ENCODE measurements at places on chromosomes 6 and 20.

- DNase-seq = no peak
These were observed 206.5 kb downstream of the JARID2 start for GRCh38 chr6:15452182-15452941.

- DNase-seq = no peak
These were observed 26.5 kb downstream of the PANK2 start for GRCh38 chr20:3915691-3916090.

DNA sequence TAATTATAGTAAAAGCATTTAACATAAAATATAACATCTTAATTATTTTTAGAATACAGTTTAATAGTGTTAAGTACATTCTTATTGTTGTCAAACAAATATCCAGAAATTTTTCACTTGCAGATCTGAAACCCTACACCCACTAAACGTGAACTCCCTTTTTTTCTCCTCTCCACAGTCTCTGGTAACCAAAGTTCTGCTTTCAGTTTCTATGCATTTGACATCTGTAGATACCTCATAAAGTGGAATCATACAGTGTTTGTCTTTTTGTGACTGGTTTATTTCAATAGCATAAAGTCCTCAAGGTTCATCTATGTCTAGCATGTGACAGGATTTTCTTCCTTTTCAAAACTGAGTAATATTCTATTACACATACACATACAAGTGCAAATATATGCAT lies 286.3 kb downstream of the BTBD3 start:
- DNase-seq = no peak

GRCh38 chr20:34017610-34018009 lies 23.9 kb downstream of the RALY start:
- no peak for DNase-seq

DNA sequence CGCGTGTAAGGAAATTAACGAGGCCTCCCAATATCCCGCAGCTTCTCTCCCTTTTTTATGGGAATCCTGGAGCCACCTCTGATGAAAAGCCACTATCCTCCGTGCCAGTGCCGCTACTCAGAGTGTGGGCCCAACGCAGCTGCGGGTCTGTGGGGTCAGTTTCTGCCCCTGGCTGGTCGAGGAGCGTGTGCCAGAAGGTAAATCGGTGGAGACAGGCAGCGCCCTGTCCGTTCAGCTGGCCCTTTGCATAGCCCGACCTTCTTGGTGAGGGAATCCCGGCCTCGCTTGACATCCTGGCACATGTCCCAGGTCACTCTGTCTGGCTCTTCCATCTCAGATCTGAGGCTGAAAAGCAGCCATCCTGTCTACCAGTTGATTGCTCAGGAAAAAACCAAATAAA lies 4.6 kb downstream of the THBS2 start:
- no peak for DNase-seq

DNA sequence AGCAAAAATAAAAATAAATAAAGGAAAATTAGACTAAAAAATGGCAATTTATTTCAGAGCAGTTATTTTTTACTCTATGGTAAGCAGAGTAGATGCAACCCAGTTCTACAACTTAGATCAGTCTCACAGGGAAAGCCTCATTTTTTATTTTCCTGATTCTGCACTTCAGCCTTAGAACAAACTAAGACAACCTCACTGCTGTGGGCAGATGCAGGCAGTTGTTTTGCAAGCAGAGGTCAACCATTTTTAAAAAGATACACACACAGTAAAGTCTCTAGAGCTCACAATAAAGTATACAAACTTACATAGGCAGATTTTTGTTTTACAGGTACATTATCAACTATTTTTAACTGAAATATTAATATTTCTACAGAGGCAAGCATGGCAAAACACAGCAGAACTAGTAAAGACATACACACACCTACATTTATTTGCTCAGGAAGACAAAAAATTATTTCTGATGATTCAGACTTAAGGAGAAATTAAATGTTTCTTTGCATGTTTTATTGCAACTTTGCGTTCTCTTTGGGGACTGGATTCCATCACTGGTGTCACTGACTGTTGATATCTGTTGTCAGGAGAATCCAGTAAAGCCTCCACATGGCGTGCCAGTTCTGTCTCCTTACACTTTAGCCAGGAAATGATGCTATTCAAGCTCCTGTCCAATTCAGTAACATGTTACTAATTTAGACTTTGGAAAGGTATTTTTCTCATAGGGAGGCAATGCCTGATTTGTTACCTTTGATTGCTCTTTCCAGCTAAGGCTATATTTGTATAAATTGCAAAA lies 102.7 kb downstream of the TRDN start:
- no peak for DNase-seq

DNA sequence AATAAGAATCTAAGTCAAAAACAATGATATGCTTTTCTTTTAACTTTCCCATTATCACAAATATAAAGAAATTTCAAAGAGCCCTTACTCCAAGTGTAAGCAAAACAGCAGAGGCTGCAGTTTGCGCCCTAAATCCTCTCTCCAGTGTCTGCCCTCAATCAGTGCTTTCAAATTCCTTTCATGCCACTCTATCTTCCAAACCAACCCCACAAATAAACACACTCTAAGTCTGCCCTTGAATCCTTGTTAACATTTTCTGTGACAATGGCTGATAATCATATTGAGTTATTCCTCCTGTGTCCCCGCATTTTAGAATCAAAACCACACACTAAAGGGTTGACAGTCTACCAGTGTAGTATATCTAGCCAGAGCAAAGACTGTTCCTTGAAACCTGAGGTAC lies 317.9 kb upstream of the MARCKS start:
- no peak for DNase-seq

GRCh38 chr6:148203970-148204369 lies 138.7 kb upstream of the SASH1 start:
- peak; percentile 12 for DNase-seq

DNA sequence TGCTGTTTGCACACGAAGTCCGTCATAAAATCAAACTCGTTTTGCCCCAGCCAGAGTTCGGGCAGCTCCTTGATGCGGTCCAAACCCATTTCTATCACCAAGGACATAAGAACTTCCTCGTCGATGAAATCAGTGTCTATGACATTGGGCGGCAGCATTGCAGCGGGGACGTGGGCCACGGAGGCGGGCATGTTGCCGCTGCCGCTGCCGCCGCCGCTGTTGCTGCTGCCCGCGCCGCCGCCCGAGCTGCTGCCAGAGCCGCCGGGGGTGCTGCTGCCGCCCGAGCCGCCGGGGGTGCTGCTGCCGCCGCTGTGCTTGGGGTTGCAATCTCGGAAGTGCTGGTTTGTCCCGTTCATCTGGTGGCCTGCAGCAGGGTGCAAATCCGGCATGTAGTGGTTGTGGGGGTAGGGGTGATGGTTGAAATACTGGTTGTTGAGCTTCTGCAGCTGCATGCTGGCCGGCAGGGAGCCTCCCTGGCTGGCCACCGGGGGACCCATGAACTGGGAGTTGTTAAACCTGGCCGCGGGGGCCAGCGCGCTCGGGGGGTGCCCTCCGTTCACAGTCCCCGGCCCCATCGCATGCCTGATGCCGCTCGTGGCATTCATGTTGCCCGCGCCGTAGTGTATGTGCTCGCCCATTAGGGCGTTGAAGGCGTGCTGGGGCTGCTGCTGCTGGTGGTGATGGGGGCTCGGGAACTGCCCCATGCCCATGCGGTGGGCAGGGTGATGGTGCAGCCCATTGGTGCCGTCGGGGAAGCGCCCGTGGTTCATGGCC lies 1.1 kb downstream of the CITED2 start:
- DNase-seq = peak; percentile 48

GRCh38 chr6:117505311-117505710 lies 22.8 kb downstream of the DCBLD1 start:
- DNase-seq = no peak

DNA sequence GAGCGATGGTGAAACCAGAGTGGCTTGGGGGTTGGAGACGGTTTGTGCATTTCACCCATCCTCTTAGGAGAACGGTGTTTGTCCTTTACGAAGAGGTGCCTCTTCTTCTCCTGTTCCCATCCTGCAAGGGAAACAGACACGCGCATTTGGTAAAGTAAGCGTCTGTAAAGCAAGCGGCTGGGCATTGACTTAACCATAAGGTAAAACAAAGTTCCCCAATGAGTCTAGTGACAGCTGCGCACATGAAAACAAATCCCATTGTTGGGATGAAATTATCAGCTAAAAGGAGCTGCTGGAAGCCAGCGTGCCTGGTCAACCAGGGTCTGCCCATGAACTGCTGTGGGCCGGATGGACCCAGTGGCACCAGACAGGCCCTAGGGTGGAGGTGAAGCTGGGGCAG lies 5.8 kb downstream of the BHLHE23 start:
- no peak for DNase-seq

GRCh38 chr6:31397901-31398525 lies 5.4 kb upstream of the MICA start:
- DNase-seq = no peak

- no peak for DNase-seq
These were observed 232.3 kb downstream of the NFATC2 start for GRCh38 chr20:51310216-51310615.

- DNase-seq = no peak
These were observed 40.2 kb downstream of the HNF4A start for GRCh38 chr20:44395461-44396340.

GRCh38 chr20:1490643-1491195 lies 501 bp downstream of the SIRPB2 start:
- no peak for DNase-seq

- no peak for DNase-seq
These were observed 175.8 kb downstream of the GMPR start for GRCh38 chr6:16414205-16414604.

DNA sequence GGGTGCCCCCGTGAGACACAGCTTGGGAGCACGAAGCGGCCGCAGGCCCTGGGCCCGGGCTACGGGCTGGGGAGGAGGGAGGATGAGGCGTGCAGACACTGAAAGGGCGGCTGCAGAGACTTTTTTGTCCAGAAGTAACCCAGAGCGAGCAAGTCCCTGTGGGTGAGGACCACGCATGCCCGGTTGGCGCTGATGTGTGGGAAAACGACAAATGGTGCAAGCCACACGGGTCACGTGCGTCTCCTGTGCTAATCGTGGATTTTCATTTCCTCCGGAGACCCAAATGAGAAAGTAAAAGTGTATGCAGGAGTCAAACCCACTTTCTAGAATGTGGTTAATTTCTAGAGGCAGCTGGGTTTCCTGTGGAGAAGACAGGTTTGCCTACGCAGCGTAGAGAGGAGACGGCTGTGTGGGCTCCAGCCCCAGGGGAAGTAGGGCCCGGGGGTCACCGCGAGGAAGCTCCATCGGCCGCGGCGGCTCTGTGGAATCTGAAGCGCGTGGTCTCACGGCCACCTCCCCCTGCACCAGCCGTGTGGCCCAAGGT lies 19.0 kb downstream of the DLL1 start:
- DNase-seq = peak; percentile 65

DNA sequence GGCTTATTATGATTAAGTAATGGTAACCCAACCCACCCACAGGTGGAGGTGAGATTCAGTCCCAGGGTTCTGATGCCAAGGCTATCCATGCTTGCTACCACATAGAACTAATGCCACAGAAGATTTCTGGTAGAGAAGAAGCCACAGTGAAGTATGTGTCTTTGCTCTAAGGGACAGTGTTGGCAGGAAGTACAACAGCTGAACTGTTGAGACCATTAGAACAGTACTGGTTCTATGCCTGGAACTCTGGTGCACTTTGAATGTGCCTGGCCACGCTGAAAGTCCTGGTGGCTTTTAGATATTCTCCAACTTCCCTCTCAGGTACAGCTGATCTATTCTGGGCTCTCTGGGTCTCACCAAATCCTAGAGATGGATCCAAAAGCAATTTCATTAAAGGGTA lies 7.8 kb downstream of the STX7 start:
- no peak for DNase-seq

GRCh38 chr20:3377644-3378043 lies 29.8 kb downstream of the DNAAF9 start:
- no peak for DNase-seq

- no peak for DNase-seq
These were observed 67.9 kb downstream of the PSMB1 start for GRCh38 chr6:170485159-170485558.

DNA sequence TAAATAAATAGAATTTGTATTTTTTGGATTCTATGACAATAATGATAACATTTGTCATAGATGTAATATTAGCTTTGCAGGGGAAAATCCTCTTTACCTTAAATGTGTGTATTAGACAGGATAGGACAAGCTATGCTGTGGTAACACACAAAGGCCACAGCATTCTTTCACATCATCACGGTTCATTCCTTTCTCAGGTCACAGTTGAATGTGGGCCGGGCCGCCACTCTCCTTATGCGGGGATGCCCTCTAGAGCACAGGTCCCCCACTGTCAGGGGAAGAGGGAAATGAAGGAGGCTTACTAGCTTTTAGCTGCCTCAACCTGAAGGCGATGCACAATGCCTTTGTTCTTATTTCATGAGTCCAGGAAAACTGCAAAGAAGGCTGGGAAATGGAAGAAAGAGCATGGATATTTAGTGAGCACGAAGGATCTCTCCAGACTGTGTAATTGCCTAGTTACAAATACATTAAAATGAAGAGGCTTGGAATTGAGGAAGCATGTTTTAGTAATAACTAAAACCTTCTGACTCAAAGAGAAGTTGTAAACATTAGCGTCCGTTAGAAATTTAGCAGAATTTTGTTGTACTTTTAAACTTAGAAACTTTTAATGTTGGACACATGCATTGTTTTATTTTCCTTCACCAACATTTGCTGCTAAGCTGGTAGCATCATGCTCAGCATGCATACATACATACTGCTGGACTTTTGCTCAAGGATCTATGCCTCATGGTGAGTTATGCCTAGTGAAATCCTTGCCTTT lies 248.9 kb upstream of the FOXQ1 start:
- no peak for DNase-seq

GRCh38 chr20:6024768-6025167 lies 29.1 kb downstream of the LRRN4 start:
- DNase-seq = no peak

DNA sequence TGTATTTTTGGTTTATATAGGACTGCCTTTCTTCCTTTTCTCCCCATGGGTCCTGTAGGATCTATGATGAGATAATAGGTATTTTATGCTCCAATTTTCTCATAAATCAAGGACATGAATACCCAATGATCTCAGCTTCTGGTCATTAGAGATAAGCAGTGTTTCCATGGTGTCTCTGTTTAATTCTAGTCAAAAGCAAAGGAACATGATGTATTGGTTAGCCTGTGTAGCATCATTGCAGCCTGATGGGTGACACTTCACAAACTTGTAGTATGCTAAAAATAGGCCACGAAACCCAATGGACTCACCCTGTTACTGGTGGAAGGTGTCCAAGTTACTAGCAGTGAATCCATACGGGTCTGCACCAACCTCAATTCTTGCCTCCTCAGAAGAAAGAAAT lies 116.2 kb upstream of the SNX9 start:
- no peak for DNase-seq

GRCh38 chr6:162785632-162786242 lies 58.0 kb downstream of the PACRG start:
- DNase-seq = no peak

DNA sequence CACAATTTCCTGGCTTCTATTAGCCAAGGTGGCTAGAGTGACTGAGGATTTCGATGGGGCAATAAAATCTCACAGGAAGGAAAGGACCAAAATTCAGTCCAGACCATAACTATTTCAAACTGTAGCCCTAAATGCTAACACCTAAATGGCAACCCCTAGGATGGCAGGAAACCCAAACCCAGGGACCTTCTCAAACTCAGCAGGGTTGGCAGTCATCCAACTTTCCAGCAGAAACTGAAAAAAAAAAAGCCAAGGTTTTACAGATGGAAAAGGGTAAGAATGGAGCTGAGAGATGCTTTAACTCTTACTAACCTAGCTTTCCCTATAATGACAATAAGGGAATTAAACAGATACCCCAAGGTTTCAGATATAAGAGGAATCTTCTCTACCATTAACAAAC lies 10.5 kb downstream of the IBTK start:
- DNase-seq = no peak

- no peak for DNase-seq
These were observed 125.3 kb downstream of the ATXN1 start for GRCh38 chr6:16635810-16636602.

GRCh38 chr6:161111261-161111660 lies 119.7 kb downstream of the MAP3K4 start:
- DNase-seq = no peak

Data from activated T-cell treated with anti-CD3 and anti-CD28 coated beads for 1 hour (primary cell).